ENCODE measurements at places on chromosomes 5 and 9.

- H3K36me3 ChIP-seq = no peaks in the 10 kb centered on the region
- no peaks in the 10 kb centered on the region for H3K4me1 ChIP-seq
- DNase-seq = no peak
- H3K4me3 ChIP-seq = no peak overlapping the region
- no peaks in the 10 kb centered on the region for H3K27me3 ChIP-seq
Observed at GRCh38 chr9:111944241-111944866, 47.7 kb downstream of the UGCG start.

GRCh38 chr9:123365287-123365880, 9.4 kb downstream of the CRB2 start:
- H3K36me3 ChIP-seq = no peaks in the 10 kb centered on the region
- no peaks in the 10 kb centered on the region for H3K27me3 ChIP-seq
- no peak overlapping the region for H3K4me3 ChIP-seq
- no peak overlapping the region for H3K27ac ChIP-seq
- peaks cover 4% of the 10 kb centered on the region for H3K4me1 ChIP-seq

GRCh38 chr9:100196215-100196614, 97.2 kb downstream of the INVS start:
- no peaks in the 10 kb centered on the region for H3K36me3 ChIP-seq
- H3K27ac ChIP-seq = no peak overlapping the region
- no peaks in the 10 kb centered on the region for H3K4me1 ChIP-seq
- H3K27me3 ChIP-seq = no peaks in the 10 kb centered on the region
- DNase-seq = no peak

DNA sequence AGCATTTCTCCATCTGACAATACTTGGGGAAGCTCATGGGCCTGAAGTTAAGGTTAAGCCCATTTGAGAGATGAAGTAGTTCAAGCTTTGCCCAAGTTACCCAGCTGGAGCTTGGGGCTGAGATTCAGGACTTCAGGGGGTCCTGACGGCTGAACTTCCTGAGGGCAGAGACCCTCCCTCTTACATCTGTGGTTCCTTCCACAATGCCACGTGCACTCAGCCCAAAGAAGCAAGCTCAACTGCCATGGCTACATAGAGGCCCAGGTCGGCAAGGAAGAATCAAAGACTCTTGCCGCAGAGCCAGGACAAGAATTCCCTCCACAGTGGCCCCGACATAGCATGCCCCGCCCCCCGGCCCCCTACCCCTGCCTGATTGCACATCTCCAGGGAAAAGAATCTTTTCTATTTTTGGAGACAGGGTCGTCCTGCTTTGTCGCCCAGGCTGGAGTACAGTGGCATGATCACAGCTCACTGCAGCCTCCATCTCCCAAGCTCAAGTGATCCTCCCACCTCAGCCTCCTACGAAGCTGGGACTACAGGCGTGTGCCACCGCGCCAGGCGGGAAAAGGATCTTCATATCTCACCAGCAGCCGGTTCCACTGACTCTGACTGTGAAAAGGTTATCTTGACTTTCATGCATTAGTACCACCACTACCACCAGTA, 9.2 kb downstream of the PHF19 start:
- H3K27ac ChIP-seq = peak overlapping the region; percentile 49
- no peak for DNase-seq
- H3K4me1 ChIP-seq = peaks cover 12% of the 10 kb centered on the region
- H3K36me3 ChIP-seq = peaks cover 16% of the 10 kb centered on the region

DNA sequence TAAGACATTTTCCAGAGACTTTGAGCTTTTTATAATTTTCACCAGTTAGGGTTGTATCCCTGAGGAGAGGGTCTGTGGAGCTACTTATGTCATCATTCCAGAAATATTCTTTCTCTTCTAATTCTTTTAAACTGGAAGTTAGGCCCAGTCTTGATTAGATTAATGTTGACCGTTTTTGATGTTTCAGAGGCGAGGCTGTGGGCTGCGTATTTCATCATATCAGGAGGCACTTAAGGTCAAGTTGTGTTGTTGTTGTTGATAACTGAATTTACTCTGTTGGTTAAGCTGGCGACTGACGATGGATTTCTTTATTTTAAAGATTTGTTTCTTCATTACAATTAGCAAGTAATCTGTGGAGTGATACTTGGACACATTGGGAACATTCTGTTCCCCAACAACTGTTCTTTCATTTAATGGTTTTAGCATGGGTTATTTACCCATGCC, 20.1 kb downstream of the IPO11 start:
- H3K4me3 ChIP-seq = no peak overlapping the region
- H3K27ac ChIP-seq = no peak overlapping the region
- DNase-seq = no peak
- no peaks in the 10 kb centered on the region for H3K36me3 ChIP-seq
- H3K27me3 ChIP-seq = no peaks in the 10 kb centered on the region
- peaks cover 7% of the 10 kb centered on the region for H3K4me1 ChIP-seq
